ENCODE measurements at places on chromosomes 6 and 20.

DNA sequence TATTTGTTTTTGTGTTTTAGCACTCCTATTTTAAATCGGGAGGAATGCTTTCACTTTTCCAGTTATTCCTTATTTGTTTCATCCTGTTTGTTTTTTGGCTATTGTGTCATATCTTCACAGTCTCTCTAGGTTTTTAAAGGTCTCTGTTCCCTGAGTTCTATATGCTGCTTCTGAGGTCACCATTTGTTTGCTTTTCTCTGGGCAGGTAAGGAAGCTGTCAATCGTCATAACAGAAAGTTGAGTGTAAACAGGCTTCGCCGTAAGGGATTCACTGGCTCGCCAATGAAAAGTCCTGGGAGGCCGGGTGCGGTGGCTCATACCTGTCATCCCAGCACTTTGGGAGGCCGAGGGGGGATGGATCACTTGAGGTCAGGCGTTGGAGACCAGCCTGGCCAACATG is 48.7 kb upstream of the RPS6KA2 start:
- DNase-seq = no peak

- DNase-seq = no peak
Observed at GRCh38 chr6:47571488-47571887, 93.9 kb downstream of the CD2AP start.

DNA sequence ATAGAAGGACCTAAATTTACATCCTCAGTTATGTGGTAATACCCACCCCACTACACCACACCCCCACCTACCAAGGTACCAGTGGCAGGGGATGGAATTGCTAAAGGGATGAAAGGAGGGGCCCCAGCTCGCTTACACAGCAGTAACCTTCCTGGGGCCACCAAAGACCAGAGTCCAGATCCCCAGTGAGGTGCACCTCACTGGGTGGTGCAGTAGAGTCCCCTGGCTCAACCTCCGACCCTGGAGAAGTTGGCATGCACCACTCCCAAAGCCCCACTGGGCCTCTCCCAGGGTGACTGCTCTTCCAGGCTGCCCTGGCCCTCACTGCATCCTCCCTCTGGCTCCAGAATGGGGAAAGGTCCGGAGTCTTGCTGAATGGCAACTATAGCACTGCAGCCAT is 816 bp downstream of the UNC5CL start:
- DNase-seq = no peak

- DNase-seq = no peak
Observed at GRCh38 chr6:7111095-7111690, 3.4 kb downstream of the RREB1 start.

DNA sequence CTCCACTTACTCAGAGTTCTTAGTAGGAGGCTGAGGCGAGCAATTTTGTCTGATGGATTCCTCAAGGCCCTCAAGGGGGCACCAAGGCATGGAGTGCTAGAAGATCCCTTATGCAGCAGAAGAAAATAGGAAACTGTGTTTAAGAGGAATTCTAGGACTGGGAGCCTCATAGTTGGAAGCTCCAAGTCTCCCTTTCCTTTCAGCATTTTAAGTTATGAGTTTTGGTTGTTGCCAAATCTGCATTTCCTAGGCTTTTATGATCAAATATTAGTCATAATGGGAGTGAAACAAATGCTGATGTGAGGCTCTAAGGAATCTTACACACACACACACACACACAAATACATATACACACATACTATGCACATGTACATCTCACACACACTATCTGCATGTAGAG is 714.0 kb downstream of the UTRN start:
- DNase-seq = no peak

DNA sequence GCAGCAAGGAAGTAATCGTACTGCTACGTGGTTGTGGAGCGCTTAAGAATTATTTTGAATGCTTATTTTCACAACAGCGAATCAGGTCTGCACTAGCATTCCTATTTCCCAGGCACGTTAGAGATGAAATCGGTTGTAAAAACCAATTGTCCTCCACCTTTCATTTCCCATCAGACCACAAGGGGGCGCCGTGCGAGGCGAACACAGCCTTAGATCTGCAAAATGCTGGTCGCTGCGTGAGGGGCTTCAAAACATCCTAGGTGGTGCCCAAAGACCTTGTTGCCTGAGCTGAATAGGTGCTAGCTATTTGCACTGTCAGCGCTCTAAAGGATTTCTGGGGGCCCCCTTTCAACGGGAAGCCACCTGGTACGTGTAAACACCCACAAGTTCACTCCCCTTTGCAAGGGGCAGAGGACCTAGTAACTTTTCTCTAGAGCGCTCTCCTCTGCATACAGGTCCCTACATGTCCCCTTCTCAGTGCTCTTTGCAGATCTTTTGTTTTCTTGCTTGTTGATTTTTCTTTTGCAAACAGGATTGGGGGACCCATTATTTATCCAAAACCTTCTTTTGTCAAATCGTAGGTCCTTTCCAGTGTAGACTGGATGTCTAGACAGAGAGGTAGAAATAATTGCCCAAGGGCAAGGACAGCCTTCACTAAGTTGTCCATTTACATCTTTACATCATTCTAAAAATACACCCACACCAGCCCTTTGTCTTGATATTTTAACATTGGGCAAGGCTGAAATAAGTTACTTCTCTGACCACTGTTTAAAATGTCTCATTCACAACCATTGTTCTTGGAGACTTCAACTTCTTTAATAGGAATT is 59.8 kb downstream of the NEDD9 start:
- DNase-seq = peak; percentile 84

DNA sequence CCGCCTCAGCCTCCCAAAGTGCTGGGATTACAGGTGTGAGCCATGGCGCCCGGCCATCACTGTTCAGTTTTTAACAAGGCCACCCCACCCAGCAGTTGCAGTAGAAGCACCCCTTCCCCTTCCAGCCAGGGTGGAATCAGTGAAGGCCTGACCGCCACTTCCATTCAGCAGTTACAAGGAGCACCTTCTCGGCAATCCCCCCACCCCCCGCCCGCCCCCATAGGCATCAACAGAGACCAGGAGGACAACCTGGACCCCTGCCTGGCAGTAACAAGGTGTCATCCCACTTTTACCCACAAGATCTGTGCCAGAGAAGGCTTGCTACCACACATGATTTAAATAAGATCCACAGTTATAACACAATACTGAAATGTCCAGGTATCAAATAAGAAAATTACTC is 23.1 kb downstream of the NCR2 start:
- DNase-seq = no peak

DNA sequence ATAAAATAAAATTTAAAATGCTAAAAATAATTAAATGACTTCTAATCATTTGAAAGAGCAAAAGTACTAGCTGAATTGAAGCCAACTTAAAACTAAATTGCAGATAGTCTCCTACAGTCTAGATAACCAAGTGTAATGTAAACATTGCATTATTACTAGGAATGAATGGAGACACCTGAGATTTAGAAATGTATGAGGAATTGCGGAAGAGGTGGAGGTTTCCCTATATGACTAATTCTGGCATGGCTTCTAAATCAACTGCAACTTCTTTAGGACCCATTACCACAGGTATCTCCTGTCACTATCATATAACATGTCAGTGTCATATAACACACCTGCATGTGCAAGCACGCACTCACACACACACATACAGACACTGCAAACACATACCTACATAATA is 13.2 kb upstream of the GPR6 start:
- DNase-seq = no peak

GRCh38 chr6:22529866-22530265 is 39.5 kb upstream of the HDGFL1 start:
- DNase-seq = no peak

DNA sequence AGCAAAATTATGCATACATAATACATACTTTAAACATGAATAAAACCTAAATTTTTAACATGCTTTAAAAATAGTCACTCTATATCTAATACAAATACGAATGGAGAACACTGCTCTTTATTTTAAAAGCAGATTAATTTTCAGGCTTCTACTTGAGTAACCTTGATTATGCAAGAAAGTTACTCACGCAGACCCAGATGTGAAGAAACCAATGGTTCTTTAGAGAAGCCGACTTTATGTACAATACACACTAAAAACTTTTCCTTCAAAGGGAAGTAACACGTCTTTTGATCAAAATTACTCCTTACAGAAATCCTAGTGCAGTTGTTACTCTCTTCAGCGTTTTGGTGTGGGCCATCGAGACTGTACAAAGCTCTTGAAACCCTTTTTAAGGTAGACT is 136.9 kb upstream of the SLC22A16 start:
- no peak for DNase-seq

- no peak for DNase-seq
Observed at GRCh38 chr6:144360401-144360800, 75.3 kb downstream of the UTRN start.

GRCh38 chr6:166656230-166657151 is 29.4 kb upstream of the RPS6KA2 start:
- no peak for DNase-seq

Measured in heart left ventricle (tissue), 16 donors.